ENCODE measurements at places on chromosomes 16 and 17. TPM values are rescaled to one million over a fixed set of nuclear protein-coding genes. Genes with fewer than 3 reads are reported as not detected.

HSD17B2 gene
- total RNA-seq: 23.2 TPM

- DNase-seq: no peak
These were observed 74.5 kb upstream of the TNRC6C start for GRCh38 chr17:77884019-77884418.

DNA sequence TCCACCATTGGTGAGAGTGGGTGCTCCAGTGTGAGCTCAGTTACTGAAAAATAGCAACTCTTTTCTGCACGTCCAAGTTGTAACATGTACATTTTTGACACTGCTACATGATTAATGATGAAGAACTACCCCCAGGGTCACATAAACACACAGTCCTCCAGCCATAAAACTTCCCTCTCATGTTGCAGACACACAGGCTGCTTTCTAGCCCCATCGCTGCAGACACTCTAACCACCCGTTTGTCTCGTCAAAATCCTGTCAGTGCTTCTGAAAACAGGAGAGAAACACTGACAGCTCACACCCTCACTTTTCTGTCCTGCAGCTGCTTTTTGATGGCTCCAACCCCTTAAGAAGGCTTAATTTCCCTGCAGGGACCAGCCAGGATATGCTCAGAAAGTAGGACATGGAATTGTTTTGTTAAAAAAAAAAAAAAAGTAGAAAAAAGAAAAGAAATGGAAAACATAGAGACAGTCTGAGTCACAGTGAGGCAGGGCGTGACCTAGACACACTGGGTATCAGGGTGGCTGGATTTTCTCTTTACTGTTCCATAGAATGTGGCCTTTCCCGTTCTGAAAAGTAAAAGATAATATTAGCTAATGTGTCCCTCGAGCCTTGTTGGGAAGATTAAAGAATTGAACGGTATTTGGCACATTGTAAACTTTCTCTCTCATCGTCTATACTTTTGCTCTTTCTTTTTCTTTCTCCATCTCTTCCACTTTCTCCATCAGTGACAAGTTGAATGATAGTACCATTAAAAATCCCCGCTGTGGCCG is 20.7 kb upstream of the CCL5 start:
- DNase-seq: no peak

TM4SF5 gene
- total RNA-seq: 9.5 TPM

GRCh38 chr16:84593825-84594724 is 23.8 kb downstream of the COTL1 start:
- peak; percentile 84 for DNase-seq

KRT33B gene
- not detected for total RNA-seq

GRCh38 chr16:49681217-49681883 is 174.6 kb downstream of the ZNF423 start:
- DNase-seq: no peak

DNA sequence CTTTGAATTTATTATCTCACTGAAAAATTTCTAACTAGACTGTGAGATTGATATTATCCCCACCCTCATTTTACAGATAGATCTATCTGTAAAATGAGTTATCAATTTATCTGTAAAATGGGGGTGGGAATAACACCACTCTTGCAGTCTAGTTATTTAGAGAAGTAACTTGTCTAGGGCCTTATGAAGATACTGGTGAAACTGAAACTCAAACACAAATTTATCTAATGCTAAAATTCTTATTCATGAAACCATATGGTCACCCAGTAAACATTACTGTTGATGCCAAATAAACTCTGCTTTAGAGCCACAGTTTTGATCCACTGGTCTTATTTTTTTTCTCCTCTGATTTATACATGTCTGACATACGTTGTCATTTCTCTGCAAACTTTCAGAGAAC is 52.1 kb upstream of the SMIM36 start:
- DNase-seq: no peak

DNA sequence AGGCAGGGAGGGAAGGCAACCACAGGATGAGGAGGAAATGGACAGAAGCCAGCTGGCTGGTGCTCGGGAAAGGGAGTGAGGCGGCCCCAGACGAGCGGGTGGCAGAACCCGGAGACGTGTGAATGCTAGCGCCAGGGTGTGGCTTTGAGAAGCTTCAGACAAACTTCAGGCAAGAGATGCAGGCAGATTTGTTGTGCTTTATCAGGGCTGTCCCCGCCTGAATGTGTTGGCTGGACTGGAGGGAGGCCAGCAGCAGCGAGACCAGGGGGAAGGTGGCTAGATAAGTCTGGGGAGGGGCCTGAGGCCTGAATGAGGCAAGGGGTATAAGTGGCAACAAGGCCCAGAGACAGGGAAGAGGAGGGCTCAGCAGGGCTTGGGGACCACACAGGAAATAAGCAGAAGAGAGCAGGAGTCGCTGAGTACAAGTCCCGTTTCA is 22.0 kb downstream of the CAMKK1 start:
- DNase-seq: peak; percentile 50

GRCh38 chr17:32915245-32915644 is 12.7 kb upstream of the TMEM98 start:
- DNase-seq: peak; percentile 49

RAB37 gene
- total RNA-seq: not detected

GRCh38 chr17:80261159-80261894 is 675 bp downstream of the RNF213 start:
- peak; percentile 85 for DNase-seq

DNA sequence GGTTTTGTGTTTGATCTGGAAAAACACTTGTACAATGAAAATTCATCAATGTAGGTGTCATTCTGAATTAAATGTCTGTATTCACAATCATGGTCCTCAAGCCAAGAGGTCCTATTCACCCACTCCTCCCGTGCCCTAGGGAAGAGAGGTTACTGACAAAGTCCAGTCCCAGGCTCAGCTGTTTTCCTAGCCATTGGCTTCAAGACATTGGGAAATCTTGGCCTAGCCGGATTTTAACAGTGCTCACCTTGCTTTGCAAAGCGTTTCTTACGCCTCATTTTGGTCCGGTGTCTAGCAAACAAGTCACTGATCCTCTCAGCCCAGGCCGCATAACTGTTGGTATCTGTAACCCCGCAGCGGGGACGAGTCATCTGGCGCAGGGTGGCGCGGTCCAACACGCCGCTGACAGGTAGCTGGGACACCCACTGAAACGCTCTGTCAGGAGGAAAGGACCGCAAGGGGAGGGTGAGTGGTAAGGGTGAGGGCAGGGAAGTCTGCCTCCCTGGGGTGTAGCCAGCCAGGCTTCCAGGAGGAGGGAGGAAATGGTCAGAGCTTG is 16.7 kb downstream of the MMP28 start:
- DNase-seq: no peak

DNA sequence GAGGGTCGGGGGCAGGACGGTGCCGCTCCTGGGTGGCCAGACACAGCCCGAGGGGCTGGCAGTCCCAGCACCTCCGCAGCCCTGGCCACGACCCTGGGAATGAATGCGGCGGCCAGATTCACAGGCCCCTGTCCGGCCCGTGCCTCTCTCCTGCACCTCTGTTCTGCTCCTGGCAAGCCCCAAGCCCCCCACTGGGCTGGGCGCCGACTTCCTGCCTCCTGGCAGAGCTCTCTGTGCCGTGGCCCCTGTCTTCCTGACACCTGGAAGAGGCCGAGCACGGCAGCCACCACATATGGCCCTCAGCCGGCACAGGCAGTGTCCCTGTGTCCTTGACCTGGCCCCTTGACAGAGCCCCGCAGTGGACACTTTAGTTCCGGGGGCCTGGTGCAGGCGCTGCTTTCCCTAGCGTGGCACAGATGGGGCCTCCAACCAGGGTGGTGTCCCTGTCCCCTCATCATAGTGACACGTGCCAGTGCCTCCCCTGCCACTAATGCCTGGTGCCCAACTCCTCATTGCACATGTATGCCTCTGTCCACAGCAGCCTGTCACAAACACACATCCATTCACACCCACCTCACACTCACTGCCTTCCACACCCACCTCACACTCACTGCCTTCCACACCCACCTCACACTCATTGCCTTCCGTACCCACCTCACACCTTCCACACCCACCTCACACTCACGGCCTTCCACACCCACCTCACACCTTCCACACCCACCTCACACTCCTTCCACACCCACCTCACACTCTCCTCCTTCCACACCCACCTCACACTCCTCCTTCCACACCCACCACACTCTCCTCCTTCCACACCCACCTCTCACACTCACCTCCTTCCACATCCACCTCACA is 110.6 kb upstream of the PLCG2 start:
- no peak for DNase-seq
